Hepatocyte (in vitro differentiated cells): ENCODE measurements at places on chromosomes 12 and 14. TPM values are rescaled to one million over a fixed set of nuclear protein-coding genes. Genes with fewer than 3 reads are reported as not detected.

- no peak for DNase-seq
Observed at GRCh38 chr14:95903165-95903564, 26.5 kb downstream of the TUNAR start.

DNA sequence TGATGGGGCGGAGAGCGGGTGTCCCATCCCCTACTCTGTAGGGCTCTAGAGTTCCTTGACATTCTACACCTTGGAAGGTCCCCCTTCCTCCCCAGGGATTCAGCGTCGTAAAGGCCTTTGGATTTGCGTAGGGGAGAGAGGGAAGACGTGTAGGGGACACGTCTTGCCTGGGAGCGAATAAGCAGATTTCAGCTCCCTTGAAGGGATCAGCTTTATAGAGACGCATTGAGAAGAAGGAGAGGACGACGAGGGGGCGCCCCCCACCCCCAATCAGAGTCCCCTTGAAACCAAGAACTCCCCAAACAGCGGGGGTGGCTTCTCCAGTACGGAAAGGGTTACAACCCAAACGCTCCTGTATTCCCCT is 324 bp downstream of the CALCOCO1 start:
- no peak for DNase-seq

DNA sequence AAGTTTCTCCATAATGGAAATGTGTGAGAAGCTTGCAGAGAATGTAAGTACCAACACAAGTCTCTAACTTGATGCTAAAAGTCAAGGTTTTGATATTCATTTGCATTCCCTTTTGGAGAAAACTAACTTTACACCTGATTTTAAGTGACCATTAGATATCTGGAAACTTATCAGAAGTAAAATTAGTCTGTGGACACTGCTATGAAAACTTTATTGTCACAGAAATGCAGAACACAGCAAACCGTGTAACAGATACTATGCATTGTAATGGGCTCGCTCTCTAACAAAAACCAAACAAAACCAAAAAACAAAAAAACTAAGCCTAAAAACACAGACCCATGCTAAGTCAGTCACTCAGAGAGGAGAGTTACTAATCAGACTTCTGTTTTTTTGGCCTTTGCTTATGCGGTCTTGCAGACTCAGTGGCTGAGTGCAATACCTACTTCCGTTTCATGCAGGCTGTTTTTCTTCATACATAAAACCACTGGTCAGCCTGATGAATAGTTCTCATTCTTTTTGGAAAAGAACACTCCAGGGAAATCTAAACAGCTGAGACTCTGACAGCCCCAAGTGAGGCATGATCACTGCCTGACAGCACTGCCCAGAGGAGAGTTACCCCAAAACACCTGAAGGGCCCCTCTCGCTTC is 35.7 kb downstream of the NRDE2 start:
- DNase-seq, result no peak

The ZBTB42 gene
- polyA plus RNA-seq, result 3.6 TPM in 2 replicates

The NEUROD4 gene
- polyA plus RNA-seq, result not detected in 2 replicates

- DNase-seq, result no peak
Observed at GRCh38 chr12:123741937-123742572, 20.0 kb upstream of the DNAH10 start.

DNA sequence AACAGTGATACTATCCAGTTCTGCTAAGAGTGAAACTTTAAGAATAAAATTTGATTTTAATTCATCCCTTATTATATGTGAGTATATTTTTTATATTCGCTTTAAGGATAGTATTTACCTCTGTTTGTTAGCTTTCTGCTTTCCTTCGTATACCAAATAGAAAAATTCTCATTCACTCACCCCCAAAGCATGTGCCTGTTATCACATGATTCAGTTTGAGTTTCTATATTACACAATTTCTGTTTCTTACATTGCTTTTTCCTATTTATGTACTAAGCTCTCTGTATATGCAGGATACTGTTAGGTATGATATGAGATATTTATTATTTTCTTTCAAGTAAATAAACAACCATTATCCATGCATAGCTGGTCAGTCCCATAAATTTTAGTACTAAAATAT is 275.2 kb downstream of the FBXL14 start:
- DNase-seq, result no peak

- DNase-seq, result no peak
Observed at GRCh38 chr12:880656-881055, 68.8 kb downstream of the RAD52 start.

GRCh38 chr12:80173083-80173864 is 73.9 kb downstream of the OTOGL start:
- no peak for DNase-seq

The FSCB gene
- not detected in 2 replicates for polyA plus RNA-seq

The NELL2 gene
- polyA plus RNA-seq, result 6.5 and 7.4 TPM in 2 replicates

- DNase-seq, result peak; percentile 31
Observed at GRCh38 chr12:76085520-76085868, 1.0 kb upstream of the NAP1L1 start.

DNA sequence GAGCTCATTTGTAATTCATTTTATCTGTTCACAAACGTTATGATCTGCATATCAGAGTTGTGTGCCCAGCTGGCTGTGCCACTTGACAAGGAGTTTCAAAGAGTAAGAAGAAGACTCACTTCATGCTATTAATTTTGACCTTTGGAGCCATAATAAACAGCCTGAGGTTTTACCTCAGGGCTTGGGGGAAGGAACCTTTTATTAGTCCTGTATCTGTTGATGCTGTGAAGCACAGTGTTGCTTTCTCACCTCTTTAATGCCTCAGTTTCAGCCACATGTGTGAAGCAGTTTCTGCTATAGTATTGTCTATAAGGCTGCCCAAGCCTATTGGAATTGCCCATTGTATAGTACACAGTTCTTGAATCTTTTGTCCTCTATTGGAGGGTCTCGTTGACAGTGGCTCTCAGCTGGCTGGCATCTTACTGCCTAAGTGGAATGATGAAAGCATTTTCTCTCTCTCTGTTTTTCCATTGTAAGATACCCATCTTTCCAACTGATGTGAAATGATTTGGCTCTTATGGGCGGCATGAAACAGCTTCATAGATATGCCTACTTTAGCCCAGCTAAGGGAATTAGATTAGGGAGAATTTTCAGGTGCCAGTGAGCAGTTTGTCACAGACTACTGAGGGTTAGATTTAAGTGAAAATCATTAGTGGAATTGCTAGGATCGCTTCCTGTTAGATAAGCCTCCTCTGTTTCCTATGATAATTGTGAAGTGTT is 34.7 kb downstream of the GPATCH2L start:
- DNase-seq, result peak; percentile 20

DNA sequence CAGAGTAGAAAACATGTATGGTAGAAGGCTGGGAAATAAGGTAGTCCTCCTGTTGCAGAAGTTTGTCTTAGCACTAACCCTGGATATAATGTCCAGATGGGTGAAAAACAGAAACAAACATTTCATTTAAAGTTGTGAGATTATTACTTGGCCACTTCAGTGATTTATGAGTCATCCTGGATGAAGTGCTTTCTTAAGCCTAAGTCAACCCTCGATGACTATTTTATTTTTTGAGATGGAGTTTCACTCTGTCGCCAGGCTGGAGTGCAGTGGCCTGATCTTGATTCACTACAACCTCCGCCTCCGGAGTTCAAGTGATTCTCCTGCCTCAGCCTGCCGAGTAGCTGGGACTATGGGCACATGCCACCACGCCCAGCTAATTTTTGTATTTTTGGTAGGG is 10.2 kb downstream of the DLST start:
- DNase-seq, result no peak

The BCL11B gene
- 0.28 and 0.50 TPM in 2 replicates for polyA plus RNA-seq

GRCh38 chr12:107477018-107477417 is 208.6 kb upstream of the PWP1 start:
- no peak for DNase-seq

DNA sequence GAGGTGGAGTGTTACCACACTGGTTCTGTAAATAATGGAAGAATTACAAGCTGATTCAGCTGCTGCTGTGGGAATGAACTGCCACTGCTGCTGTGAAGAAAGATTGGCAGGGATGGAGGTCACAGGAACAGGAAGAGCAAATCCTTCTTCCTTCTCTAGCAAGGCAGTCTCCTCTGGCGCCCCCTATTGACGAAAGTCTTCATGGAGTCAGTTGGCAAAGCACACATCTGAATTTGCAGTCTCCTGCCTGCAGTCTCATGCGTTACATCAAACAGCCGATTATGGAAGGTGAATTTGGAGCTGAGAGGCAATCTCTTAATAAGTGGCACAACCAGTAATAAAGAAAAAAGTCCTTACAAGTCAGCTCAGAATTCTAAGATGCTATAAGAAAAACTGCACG is 106.0 kb upstream of the TMTC1 start:
- DNase-seq, result peak; percentile 62

- no peak for DNase-seq
Observed at GRCh38 chr14:32329146-32329545, at the start of gene AKAP6. Gene AKAP6 (plus strand): TSS chr14:32329298. CDS start chr14:32433494, 104,196 bp downstream.

DNA sequence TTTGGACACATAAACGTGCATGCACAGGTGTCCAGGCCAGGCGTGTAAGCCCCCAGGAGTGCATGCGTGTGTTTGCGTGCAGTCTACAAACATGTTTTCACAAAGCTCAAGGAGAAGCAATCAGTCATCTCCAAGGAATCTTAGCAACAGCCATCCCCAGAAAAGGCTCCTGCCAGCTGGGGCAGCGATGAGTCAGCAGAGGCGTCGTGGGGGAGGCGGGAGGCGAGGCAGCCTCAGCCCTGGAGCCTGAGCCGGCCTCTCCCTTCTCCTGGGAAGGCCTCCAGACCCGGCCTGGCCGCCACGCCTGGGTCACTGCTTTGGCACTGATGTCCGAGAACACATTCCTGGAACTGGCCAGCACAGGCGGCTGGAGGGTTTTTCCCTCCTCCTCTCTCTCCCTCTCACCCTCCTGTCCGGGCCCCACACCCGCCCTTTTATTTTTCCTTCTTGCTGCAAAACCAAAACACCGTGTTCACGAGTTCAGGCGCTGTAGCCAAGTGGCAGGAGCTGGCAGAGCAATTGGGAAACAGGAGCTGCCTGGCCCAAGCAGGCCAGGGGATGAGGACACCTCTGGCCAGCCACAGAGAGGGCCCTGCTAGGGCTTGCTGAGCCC is 92.7 kb downstream of the LRRC74A start:
- peak; percentile 96 for DNase-seq

The MGAT2 gene
- polyA plus RNA-seq, result 39.4 and 53.5 TPM in 2 replicates

DNA sequence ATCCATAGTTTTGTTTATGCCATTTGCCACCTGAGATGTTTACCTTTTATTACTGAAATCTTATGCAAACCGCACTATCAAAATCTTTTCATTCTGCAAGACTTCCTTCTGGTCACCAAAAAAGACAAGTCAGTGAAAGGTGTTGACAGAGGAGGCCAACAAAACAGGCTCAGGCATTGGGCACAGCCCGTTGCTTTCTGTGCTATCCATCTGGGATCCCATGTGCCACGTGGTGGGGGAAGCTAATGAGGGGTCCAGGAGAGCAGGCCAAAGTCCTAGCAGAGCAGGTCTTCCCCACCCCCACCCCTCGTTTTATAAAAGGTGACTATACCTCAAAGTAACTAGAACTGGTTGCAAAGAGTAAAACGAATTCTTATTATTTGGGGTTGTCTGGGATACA is 1.2 kb downstream of the ALDH1L2 start:
- DNase-seq, result no peak

- DNase-seq, result no peak
Observed at GRCh38 chr12:50971946-50972345, 19.6 kb downstream of the HIGD1C start.

GRCh38 chr14:101821528-101821927 is 60.0 kb downstream of the PPP2R5C start:
- no peak for DNase-seq

DNA sequence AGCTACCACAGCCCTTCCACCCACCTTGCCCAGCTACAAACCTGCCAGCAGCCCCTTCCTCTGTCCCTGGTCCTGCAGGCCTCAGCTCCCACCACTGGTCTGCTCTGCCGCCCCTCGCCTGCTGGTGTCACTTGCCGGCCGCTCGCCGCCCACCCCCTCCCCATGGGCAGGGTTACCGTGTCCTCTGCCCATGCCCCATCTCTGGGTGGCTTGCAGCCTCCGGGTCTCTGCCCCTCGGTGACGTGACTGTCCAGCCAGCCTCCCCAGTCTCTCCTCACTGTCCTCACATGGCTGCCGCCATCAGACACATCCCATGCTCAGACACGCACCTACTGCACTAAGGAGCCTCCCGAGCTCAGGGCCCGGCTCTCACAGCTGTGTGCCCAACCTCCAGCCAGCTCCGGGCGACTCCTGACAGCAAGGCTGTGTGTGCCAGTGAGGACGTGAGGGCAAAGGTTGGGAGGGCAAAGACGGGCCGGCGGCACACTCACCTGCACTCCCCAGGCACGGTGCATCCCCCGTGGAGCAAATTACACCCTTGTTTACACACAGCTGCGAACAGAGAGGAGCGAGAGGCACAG is 13.4 kb downstream of the JAG2 start:
- no peak for DNase-seq

The RFX4 gene
- not detected in 2 replicates for polyA plus RNA-seq

The PLEKHD1 gene
- not detected in 2 replicates for polyA plus RNA-seq

- no peak for DNase-seq
Observed at GRCh38 chr12:5923751-5924150, 21.3 kb downstream of the ANO2 start.

DNA sequence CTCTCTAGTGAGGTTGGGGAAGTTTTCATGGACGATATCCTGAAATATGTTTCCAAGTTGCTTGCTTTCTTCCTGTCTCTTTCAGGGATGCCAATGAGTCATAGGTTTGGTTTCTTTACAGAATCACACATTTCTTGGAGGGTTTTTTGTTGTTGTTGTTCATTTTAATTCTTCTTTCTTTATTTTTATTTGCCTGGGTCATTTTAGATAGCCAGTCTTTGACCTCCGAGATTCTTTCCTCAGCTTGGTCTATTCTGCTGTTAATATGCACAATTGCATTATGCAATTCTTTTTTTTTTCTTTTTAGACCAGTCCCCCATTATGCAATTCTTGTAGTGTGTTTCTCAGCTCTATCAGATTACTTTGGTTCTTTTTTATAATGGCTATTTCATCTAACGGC is 338.9 kb downstream of the AEBP2 start:
- no peak for DNase-seq

- no peak for DNase-seq
Observed at GRCh38 chr12:39047539-39048262, 142.3 kb upstream of the CPNE8 start.
